SK-N-SH treated with all-trans-retinoic acid at 6 μM for 48 hours (cell line): ENCODE measurements at places on chromosomes 4 and X.
A peak's percentile ranks its signal among the peaks of the same experiment; 100 is the strongest.

GRCh38 chr4:82357640-82358039, 16.2 kb downstream of the HNRNPD start:
- ATAC-seq, result no peak

GRCh38 chr4:95360256-95360903, 188.4 kb downstream of the UNC5C start:
- ATAC-seq, result no peak

- ATAC-seq, result no peak
Measured at GRCh38 chr4:147247579-147247978, 233.3 kb upstream of the EDNRA start.

GRCh38 chr4:152090543-152090942, 329.7 kb upstream of the GATB start:
- peak; percentile 83 for ATAC-seq

DNA sequence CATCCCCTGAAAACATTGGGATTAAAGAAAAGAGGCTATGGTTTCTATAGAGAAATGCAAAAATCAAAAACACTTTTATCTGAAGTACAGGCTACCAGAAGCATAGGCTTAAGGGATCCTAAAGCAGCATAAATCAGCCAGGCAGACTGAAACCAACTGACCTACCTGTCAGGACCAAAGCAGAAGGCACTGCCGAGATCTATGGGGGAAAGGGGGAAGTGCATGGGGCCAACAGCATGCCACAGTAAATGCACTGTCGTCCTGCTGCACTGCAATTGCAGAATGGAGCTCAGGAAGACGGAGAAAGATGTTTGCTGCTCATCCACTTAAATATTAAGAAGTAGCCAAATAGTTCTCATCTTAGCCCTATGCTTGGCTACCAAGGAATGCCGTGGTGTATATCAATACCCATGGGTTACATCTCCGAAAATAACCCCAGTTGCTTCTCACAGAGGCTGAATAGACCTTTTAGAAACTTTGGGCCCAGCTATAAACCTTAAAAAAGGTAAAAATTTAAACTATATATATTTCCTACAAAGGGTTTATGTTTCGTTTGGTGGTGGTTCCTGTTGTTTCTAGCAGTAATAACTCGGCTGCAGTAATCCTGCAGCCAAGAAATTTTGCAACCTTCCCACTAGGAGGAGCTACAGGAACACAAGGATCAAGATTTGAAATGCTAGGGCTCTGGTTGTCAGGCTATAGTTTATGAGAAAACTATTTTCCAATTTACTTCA, 312.2 kb upstream of the DIAPH2 start:
- ATAC-seq, result peak; percentile 95

DNA sequence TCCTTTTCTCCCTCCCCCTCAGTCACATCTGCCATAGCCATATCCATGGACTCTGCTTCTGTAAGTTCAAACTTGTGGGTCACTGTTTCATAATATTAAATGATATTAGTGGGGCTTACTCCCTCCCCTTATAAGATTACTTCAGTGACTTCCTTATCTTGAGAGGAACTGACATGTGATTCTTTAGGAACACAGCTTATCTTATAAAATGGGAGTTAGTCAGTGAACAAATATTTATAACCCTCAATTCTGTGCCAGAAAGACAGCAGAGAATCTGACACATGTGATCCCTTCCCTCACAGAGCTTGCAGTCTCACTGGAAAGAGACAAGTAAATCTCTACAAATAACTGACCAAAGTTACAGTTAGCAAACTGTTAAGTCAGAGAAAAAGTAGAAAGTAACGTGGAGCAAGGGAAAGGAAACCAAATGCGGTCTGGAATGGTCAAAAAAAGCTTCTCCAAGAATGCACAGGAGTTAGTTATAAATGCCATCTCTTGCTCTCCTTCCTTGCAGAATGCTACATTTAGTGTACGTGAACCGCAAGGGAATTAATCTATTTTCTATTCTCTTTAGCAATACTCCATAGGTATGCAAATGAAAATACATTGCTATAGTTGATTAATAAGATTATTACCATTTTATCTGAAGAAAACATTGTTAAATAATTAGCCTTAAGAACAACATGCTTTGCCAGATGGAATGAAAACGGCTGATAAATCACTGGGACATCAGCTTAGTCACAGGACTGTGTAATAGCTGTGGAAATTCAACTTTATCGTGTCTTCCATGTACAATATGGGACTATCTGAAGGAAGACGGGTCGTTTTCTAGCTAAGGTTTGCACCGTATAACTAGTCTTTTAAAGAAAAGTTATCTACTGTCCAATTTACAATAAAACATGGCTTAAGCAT, 29.0 kb downstream of the SGMS2 start:
- ATAC-seq, result no peak

GRCh38 chr4:8168832-8169598, 10.4 kb upstream of the ABLIM2 start:
- ATAC-seq, result no peak

DNA sequence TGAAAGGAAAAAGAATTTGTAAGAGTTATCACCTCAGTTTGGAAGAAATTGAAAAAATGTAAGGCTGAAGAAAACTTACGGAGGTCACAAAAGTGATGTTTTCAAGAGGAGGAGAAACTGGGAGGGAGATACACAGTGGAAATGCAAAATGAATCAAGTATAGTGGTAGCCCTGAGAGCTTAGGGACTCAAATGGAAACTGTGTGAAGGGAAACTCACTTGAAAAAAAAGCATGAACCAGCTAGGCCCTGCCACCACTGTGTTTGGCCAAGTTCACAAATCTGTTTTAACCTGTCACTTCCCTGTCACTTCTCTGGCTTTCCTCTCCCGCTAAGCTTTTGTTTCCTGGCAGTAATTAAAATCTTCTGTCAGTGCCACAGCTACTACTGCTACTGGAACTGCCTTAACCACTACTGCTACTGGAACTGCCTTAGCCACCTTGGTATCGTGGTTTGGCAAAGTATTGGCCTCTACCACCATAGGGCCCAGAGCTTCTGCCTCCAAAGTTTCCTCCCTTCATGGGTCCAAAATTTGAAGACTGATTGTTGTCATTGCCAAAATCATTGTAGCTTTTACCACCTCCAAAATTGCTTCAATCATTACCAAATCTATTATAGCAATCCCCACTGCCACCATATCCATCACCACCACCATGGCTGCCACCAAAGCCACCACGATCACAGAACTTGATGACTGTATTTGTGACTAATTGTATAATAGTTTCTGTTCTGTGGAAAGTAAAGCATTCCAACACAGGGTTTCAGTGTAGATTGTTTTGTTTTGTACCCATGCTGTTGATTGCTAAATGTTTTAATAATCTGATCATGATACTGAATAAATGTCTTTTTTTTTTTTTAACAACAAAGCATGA, 41.5 kb downstream of the SMARCA5 start:
- ATAC-seq, result no peak

DNA sequence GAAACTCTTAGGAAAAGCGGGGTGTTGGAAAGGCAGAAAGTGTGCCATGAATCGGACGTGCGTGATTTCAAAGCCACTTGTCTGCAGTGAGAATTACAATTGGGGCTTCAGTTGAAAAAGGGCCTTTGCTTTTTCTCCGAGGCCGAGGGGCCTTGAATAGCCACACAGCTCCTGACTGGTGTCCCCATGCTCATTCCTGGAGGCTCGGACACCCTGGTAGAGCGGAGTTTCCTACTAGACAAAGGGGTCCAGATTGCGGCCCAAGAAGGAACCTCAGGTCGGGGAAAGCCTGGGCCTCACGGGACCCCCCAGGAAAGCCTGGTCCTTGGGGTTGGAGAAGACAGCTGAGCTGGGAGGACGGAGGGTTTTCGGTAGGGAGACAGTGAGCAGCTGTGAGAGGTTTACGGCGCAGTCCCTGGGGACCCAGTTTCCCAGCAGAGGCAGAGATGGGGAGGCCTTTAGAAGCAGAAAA, 3.0 kb upstream of the SHOX start:
- no peak for ATAC-seq

DNA sequence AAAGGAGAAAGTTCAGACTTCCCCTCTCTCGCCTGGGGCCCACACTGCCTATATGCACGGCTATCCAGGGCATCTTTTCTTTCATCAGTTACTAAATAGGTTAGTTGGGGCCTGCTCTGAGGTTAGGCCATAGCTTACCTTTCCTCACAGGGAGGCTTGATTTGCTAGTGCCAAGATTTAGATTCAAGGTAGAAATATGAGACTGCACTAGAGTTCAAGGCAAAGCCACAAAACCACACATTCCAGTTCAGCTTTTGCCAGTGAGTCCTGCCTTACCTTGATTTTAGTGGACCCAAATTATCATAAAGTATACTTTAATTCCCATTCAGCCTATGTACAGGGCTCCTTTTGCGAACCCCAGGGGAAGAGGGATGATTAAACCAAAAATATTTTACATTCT, 762.8 kb downstream of the PDHA2 start:
- ATAC-seq, result no peak

DNA sequence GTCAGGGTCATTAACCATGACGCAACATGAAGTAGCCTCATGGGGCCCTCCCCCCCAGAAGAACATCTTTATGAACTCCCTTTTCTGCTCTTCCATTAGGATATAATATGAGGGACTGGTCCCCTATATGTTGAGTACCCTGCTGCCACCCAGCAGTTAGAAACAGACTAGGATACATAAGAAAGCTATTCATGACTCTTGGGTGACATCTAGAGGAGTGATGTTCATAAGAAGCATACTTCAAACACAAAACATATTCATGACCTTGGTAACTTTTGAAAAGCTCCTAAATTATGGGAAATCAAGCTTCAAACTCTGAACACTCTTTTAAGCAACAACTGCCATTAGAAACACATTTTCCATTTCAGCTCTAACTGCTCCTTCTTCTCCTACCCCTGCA, 155.2 kb upstream of the SPIN4 start:
- peak; percentile 63; the same call in 1 of the 3 replicates for ATAC-seq

- no peak for ATAC-seq
Measured at GRCh38 chrX:106912864-106913263, 7.3 kb upstream of the CLDN2 start.

DNA sequence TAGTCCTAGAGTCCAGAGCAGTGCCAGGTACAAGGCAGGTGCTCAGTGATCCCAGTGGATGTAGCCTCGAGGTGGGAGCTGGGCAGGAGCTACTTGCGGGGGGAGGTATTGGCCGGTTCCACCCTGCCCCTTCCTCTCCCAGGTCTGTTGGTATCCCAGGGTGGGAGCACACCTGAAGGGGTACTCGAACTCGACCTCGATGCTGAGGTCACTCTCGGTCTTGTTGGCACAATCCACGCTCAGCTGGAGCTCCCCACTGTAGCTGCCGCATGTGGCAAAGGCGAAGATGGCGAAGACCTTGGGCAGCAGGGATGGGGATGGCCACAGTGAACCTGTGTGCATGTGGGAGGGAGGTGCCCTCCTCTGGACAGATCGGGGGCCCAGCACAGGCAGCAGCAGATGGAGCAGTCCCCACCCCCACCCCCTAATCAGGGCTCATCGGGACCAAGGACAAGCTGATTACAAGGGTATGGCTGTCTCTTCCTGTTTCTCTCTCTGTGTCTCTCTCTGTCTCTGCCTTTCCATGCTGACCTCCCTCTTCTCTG, 2.4 kb downstream of the SYP start:
- no peak for ATAC-seq

GRCh38 chr4:155748039-155748438, 10.8 kb upstream of the GUCY1B1 start:
- ATAC-seq, result no peak

GRCh38 chr4:15996773-15997172, 33.8 kb upstream of the FGFBP2 start:
- ATAC-seq, result no peak

DNA sequence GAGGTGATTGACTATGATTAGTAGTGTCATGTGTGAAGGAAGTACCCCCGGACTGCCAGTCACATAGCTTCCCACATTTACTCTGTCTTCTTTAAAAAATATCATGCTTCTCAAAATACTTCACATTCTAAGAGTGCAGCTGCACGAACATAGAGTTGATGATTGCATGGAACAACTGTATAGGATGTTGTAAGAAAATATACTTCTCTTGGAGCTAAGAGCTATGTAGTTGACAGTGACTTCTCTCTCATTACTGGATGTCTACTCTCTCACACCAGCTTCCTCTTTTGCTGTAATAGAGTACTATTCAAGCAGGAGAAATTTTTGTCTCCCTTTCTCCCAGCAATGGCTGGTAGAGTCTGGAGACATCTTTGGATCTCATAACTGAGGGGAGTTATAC, 99.4 kb upstream of the PUDP start:
- ATAC-seq, result no peak

DNA sequence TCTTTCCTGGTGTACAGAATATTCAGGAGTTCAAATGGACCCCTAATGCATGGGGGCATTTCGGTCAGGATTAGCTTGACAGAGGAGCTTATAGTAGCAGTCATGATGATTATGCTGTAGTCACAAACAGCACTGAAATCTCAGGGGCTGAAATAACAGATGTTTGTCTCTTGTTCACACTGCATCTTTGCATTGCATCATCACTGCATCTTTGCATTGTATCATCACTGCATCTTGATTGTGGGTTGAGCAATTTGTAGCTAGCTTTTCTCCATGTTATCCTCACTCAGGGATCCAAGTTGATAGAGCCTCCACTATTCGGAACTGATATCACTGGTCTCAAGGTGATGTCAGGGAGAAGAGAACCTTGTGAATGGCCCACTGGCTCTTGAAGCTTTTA, 160.9 kb downstream of the GATB start:
- ATAC-seq, result no peak

GRCh38 chr4:37873386-37873785, 17.5 kb upstream of the TBC1D1 start:
- no peak for ATAC-seq

DNA sequence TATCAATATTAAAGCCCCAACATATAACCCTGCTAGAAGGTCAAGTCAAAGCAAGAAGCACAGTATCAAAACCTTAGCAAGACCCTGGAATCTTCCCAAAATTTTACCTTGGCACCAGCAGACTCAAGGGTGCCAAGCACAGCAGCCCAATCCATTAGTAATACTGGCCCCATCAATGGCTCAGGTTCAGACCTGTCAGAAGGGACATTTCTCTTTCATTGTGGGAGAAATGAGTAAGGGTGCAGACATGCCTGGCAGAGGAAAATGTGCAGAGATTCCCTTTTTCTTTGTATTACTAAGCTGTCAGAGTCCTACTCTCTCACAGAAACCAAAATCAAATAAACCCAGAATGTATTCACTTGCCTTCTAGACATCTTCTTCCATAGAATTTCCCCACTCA, 203.9 kb downstream of the EVC2 start:
- ATAC-seq, result no peak

- peak; percentile 53 for ATAC-seq
Measured at GRCh38 chr4:159003420-159004253, 99.2 kb upstream of the RAPGEF2 start.

DNA sequence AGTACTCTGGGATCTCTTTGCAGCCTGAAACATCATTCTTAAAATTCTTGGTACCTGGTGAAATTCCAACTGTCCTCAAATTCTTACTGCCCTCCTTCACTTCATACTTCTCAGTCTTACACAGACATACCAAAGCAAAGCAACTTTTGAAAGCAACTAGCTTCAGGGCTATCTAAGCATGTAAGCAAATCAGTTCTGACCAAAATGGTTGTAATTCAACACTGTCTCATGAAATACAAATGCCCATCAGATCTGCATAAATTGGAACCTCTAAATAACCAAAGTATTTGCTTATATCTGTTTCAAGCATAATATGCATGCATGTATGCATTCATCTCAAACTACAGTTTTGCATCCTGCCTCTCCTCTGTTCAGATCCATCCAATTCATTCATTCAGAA, 308.1 kb upstream of the PPARGC1A start:
- no peak for ATAC-seq
